Activated T-helper 1 cell treated with Interleukin-2 at 50 U/mL for 16 hours (primary cell): ENCODE measurements at places on chromosomes 16 and 17.

DNA sequence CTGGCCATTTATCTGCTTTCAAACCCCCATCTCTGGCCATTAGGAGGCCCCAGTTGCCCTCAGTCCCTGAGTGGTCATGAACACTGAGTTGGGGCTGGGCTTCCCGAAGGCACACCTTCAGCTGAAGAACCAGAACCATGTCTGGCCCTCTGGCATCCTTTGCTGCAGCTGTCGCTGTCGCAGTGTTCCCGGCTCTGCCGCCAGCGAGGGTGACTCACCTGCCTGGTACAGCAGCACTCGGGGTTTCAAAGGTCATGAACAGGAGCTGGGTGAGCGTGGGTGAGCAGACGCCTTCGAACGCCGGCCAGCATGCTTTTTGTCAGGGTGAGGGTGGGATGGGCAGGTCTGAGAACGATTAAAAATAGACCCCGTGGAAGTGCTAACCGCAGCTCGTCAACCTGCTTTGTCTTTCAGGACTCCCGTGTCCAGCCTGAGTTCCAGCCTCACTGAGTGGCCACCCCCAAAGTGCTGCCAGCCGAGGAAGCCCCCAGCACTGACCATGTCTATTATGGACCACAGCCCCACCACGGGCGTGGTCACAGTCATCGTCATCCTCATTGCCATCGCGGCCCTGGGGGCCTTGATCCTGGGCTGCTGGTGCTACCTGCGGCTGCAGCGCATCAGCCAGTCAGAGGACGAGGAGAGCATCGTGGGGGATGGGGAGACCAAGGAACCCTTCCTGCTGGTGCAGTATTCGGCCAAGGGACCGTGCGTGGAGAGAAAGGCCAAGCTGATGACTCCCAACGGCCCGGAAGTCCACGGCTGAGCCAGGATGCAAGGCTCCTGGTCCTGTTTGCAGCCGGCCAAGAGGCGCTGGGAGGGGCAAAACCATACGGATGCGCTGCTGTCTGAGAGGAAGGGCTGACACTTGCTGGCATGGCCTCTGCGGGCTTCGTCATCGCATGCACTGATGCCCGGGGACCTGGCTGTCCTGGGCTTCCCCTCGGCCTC is 7.6 kb downstream of the SNN start:
- no peak for DNase-seq

DNA sequence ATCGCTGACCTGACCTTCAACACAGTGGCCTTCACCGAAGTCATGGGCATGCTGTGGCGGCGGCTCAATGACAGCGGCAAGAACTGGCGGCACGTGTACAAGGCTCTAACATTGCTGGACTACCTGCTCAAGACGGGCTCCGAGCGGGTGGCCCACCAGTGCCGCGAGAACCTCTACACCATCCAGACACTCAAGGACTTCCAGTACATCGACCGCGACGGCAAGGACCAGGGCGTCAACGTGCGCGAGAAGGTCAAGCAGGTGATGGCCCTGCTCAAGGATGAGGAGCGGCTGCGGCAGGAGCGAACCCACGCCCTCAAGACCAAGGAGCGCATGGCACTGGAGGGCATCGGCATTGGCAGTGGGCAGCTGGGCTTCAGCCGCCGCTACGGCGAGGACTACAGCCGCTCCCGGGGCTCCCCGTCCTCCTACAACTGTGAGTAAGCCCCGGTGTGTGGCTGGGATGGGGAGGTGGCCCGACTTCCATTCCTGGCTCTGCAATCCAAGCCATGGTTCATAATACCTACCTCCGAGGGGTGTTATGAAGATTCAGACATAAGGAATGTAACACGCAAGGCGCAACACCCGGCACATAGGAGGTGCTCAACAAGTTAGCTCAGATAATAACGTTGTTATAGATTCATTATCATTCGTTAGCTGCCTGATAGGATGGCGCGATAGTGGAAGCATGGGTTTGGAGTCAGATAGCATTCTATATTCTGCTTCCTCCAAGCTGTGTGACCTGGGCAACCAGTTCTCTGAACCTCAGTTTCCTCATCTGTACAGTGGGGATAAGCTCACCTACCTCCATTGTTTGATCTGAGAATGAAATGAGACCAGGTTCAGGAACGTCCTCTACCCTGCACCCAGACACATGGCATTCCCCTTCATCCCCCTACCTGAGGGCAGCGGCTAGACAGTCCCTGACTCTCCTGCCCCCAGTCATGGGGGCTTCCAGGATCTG is 4.4 kb downstream of the EPN3 start:
- DNase-seq, result no peak

- DNase-seq, result no peak
These were observed 58.7 kb downstream of the ACSM1 start for GRCh38 chr16:20638711-20639335.

DNA sequence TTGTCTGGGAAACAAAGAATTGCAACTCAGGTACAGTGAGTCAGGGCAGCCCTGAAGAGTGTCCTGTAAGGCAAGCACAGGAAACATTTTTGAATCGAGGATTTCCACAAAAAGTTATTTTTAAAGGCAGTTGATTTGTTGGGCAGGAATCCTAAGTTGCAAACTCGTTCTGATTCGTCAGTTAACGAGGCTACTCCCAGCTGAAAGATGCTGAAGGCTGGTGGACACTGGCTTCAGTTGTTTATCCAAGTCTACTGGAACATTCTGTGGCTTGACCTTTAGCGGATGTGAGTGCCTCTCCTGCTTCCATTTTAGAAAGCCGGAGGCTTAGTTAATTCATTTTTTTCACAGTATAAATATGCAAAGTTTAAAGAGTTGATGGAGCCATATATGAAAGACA is 84.2 kb downstream of the KCNJ12 start:
- DNase-seq, result no peak

- no peak for DNase-seq
These were observed 65.7 kb downstream of the MPRIP start for GRCh38 chr17:17107891-17108431.

DNA sequence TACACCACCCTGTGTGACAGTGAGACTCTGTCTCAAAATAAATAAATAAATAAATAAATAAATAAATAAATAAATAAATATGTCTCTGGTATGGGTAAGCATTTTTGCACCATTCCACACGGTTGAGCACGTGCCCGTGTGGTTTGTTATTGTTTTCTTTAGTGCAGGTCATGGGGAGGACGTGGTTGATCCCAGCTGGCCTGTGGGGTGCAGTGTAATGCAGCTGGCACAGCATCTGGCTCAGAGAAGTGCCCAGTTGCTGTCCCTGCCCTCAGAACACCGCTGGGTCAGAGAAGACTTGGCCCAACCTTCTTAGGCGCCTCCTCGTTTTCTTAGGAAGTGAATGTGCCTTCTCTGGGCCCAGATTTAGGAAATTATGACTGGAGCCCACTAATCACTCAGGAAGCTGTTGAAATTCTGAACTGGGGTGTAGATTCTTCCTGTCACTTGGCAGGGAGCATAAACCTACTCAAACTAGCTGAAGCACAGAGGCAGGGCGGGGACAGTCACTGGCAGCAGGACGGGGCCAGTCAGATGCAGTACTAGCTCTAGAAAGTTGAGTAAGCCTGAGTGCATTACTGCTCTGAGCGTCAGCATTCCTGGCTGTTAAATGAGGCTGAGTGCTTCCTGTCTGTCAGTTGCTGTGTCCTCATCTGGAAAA is 85.9 kb downstream of the SNX29 start:
- no peak for DNase-seq

- no peak for DNase-seq
These were observed 40.0 kb downstream of the PGS1 start for GRCh38 chr17:78418326-78419026.

GRCh38 chr16:26688105-26688504 is 378.6 kb upstream of the C16orf82 start:
- DNase-seq, result no peak

- DNase-seq, result no peak
These were observed 5.0 kb downstream of the IGFBP4 start for GRCh38 chr17:40448213-40448638.

GRCh38 chr17:41848788-41849187 is 11.2 kb downstream of the KLHL10 start:
- no peak for DNase-seq

DNA sequence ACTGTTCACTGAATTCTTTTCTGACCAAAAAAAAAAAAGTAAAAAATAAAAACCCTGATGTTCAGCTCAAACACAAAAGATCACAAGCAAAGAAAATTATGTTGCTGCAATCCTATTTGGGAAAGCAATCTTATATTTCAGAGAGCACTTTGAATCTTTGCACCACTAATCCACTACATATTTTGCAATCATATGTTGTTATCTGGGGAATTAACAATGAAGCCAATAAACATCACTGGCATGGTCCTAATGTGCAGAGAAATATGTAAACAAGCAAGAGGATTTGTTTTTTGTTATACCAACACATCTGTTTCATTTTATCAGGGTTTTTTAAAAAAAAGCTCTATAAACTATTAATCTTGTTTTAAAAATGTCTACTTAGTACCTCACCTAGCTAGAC is 84.1 kb downstream of the TOX3 start:
- DNase-seq, result no peak

DNA sequence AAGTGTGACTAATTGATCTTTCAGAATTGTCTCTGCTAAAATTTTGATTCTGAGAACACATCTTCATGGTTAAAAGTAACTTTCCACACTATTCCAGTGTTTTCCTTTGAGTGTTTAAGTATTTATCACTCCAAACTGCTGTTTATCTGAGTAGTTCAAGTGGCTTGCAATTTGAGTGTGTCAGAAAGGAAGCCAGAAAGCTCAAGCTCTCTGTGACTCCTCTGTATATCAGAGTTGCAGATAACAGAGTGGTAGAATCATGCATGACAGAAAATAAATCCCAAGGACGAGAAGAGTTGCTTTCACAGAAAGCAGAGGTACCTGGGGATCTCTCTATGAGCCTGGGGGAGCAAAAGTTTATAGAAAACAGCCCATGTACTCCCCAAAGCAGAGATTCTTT is 130.0 kb downstream of the CYB561 start:
- no peak for DNase-seq

- DNase-seq, result no peak
These were observed 150.0 kb downstream of the HS3ST4 start for GRCh38 chr16:25841761-25842160.

DNA sequence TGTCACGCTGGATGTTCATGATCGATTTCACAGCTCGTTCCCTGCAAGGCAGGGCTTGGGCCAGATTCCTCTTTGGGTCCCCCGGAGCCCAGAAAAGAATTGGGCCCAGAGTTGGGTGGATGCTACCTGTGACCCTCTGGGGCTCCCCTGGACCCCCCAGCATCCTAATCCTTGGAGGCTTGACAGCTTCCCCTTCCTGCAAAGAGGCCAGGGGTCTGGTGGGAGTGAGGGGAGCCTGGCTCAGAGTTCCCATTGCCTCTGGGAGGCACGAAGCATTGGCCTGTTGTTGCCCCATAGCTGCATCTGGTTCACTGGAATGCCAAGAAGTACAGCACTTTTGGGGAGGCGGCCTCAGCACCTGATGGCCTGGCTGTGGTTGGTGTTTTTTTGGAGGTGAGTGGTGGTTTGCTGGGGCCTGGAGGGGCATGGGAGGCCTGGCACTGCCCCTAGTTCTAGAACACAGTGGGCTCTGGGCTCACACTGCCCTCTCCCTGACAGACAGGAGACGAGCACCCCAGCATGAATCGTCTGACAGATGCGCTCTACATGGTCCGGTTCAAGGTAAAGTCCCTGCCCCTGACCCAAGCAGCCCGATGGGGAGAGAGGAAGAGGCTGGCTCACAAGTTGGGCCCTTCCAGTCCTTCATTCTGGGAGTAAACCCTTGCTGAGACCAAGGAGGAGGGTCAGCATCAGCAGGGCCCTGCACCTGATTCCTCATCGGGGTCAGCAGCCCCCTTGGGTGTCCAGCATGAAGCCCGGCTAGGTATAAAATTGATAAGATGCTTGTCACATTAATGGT is 7.2 kb downstream of the CA7 start:
- DNase-seq, result no peak

GRCh38 chr17:41522301-41523224 is 3.9 kb upstream of the KRT15 start:
- DNase-seq, result no peak

DNA sequence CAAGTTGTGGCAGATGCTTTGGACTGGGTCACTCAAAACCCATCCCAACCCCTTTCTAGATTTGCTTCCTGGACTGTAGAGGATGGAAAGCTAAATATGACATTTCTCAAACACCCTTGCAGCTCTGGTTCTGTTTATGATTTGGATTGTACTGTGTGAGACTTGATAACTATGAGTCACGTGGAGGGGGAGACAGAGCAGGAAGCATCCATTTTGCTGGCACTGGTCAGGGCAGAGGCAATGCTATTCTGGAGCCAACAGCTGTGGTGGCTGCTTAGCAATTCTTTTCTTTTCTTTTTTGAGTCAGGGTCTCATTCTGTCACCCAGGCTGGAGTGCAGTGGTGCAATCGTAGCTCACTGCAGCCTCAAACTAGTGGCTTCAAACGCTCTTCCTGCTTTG is 13.6 kb upstream of the TERF2 start:
- no peak for DNase-seq

GRCh38 chr16:56625943-56626654 is 518 bp downstream of the MT1E start:
- DNase-seq, result no peak

DNA sequence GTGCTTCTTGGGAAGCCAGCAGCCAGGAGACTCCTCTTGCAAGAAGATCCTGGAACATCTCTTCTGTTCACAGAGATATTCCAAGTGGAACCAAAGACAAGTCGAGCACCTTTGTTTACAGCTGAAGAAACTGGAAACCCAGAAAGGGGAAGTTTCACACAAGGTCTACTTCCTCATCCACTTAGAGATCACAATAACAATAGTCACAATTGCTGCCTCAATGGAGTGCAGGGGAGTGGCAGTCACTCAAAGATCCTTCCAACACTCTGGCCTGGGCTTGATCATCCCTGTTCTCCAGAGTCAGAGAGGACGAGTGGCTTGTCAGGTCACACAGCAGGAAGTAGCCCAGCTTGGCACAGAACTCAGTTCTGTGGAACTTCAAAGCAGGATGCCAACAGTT is 46.9 kb upstream of the SIAH1 start:
- DNase-seq, result no peak

DNA sequence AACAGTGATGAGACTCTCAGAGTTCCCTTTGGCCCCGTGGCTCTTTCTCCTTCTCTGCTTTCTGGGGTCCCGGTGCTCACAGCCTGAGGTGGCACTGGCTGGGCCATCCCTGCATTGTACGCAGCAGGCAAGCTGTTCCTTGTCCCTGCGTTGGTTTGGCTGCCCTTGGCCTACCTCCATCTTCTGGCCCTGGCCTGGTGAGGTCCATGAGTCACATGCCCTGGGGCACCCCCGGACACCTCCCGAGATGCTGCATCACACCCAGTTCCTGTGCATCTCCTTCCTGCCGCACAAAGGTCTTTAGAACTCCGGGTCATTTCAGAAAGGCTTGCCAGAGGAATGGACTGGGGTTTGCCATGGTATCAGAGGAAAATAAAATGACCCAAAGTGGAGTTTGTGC is 9.5 kb downstream of the SULT1A2 start:
- no peak for DNase-seq

- DNase-seq, result no peak
These were observed 7.2 kb upstream of the PDK2 start for GRCh38 chr17:50087912-50088405.
